AG04449 (cell line): ENCODE measurements at places on chromosomes 12 and 14.
A peak's percentile ranks its signal among the peaks of the same experiment; 100 is the strongest.

DNA sequence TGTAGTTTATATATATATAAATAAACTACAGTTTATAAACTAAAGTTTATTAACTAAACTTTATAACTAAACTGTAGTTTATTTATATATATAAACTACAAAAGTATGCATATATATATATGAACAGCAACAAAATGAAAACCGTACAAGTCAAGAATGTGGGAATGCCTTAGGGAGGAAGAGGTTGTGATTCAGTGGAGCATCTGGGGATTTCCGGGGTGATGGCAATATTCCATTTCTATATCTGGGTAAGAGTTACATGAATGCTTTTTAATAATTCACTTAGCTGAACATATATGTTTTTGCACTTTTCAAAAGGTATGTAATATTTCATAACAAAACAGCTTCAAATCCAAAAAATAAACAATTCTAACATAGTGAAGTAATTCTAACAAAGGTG, 30.1 kb upstream of the CAND1 start:
- no peak for DNase-seq

DNA sequence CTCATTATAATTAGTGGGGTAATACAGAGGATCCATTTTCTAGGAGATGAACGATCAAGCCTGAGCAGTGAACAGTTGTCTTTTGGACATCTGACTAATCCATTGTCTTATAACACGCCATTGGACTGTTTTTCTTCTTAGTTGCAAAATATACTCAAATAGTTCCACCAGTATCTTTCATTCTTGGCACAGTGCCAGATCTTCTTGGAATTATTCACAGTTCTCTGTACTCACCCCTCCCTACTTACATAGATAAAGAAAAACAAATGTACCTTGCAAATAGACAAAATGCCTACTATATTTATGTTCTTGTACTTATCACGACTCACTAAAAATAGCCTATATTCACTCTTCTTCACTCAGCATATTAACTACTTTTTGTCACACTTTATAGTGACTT, 3.8 kb downstream of the CBLN3 start:
- no peak for DNase-seq

GRCh38 chr12:104011253-104011652, 38.7 kb downstream of the GLT8D2 start:
- peak; percentile 65 for DNase-seq

DNA sequence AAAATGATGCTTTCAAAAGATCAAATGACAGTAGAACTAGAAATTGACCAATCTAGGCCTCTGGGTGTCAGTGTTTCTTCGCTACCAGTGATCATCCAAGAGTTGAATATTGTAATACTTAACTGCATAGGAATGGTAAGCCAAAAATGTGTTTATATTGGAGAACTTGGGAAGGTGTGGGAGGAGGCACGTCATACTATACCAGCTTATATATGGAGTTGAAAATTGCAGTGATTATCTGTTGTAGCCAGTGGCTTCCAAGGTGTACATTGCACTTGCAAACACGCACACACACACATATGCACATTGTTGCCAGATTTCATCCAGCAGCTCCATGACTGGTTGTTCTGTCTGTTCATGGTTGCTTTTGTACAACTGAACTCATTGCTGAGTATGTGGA, 36.1 kb downstream of the EID3 start:
- DNase-seq = no peak

DNA sequence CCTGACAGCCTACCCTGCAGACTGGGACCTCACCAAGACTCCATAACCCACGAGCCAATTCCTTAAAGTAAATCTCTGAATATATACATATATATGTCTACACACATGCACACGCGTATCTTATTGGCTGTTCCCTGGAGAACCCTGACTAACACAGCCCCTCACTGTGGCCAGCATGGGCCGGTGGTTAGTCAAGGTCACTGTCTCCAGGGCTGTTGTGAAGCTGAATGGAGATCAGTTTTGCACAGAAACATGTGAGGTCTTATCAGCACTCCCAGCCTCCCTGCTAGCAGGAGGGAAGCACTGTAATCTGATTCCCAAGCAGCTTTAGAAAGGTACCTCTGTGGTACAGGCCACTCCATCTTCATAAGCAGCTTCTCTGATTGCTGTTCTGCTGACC, 46.6 kb upstream of the PLEKHG6 start:
- DNase-seq = no peak
